Stimulated activated CD4-positive, alpha-beta T cell treated with anti-CD3 and anti-CD28 coated beads, Interleukin-2, amount 100 ng/mL, for 4 hours (primary cell): ENCODE measurements at places on chromosomes 11 and 22.

GRCh38 chr11:91653079-91653754 is 571.4 kb upstream of the FAT3 start:
- no peak for DNase-seq

GRCh38 chr11:70108250-70108649 is 30.1 kb downstream of the ANO1 start:
- DNase-seq, result no peak

GRCh38 chr22:30290342-30291057 is 1.2 kb upstream of the CASTOR1 start:
- no peak for DNase-seq

DNA sequence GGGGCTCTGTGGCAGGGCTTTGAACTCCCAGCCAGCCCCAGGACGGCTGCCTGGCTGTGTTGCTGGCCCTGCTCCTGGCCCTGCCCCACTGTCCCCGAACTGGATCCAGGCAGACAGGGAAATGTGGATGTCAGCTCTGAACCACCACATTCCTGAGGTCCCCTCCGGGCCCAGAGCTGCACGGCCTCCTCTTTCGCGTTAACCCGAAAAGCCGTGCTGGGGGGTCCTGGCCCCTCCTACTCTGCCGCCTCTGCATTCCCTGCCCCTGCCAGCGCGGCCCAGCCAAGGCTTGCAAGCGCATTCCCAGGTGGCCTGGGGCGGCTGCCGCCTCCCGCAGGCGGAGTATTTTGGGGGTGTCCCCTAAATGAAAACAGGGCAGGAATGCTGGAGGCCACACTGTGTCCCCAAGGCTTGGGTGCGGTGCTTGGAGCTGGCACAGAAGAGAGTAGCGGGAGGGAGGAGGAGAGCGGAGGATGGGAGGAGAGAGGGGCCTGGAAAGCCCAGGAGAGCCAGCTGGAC is 5.4 kb downstream of the LINC01488 start:
- DNase-seq, result no peak

DNA sequence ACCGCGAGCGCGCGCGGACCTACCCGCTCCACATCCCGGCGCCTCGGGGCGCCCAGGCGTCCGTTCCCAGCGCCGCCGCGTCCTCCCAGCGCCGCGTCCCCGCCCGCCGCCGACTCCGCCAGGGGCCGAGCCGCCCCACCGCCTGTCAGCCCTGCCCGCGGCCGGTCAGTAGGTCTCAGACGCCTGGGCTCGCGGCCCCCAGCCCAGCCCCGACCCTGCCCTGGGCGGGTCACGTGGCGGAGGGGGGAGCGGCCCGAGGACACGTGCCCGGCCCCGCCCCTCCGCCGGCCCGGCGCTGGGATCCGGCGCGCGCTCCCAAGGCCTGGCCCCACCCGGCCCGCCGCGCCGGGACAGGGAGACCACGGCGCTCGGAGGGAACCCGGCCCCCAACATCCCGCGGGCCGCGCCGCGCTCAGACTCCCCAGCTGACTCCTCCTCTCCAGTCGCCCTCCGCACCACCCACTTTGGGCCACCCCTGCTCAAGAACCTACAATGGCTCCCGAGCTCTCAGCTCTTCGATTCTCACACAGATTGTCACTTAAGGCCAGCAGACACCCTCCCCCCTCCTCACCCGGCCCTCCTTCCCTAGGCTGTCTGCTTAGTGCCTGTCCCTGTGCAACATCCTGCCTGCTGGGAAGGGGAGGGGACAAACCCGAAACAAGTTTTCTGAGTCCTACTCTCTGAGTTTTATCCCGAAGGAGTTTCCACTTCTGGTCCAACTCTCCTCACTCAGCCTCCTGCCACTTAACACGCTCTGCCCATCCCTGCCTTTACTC is at the start of gene RAB3IL1:
Gene RAB3IL1 (minus strand): TSS at position 233 of the 776 bp plus-strand sequence. CDS start 199 bp downstream, at position 34.
- DNase-seq, result no peak

- DNase-seq, result no peak
These were observed 737 bp upstream of the STIP1 start for GRCh38 chr11:64185175-64185692.

GRCh38 chr11:114179234-114179941 is 116.8 kb upstream of the NNMT start:
- no peak for DNase-seq

DNA sequence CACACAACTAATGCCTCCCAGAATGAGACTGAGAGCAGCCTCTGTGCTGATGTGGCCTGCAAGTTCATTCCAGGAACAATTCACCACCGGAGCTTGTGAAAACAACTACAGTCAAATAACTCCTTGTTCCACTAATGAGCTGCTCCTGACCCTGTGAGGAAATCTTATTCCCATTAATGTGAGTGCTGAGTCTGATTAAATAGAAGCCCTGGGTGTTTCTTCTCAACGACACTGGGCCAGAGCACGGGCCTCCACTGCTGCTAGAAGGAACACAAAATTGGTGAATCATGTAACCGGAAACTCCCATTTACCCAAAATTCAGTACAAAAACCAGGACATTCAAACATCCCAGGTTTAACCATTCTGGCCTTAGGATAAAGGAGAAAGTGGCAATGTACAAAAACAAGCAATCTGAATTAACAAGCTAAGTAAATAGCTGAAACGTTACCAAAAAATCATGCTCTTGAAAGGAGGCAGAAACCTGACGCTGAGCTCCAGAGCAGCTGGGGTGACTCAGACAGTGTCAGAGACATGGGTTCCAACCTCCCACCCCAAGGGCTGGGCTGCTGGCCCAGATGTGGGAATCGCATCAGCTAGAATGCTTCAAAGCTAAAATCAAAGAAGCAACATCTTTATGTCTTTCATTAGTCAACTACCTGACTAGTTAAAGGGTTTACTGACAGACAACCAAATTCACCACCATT is 26.7 kb downstream of the SERGEF start:
- DNase-seq, result no peak

DNA sequence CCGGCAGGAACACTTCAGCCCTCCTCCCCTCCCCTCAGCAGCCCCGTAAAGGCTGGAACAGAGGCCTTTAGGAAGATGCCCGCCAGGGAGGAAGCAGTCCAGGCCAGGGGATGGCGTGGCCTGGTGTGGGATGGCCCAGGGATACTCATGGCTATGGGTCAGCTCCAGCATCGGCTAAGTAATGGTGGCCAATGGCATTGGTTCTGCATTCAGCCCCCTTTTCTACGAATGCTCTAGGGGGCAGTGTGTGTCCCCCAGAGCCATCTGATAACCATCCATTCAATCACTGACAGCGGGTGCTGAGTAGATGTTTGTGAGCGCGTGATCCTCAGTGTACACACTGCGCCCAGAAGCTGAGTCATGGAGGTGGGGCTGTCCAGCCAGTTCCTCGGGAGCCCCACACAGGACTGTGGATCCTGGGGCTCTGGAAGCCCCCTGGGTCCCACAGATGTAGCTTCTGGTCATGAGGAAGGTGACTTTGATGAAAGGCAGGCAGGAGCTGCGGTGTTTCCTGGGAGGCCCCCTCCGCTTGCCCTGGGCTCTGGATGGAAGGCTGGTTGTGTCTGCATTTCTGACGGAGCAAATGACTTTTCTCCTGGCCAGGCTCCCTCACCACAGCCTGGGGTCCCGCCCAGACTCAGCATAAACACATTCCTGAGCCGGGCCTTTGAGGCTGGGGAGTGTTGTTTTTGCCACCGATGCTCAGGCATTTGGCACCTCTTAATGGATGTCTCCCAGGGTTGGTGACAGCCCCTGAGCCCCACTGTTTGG is 46.5 kb downstream of the FBLN1 start:
- DNase-seq, result no peak

- DNase-seq, result no peak
These were observed 21.5 kb upstream of the LINC01488 start for GRCh38 chr11:69459848-69460539.

GRCh38 chr22:42344361-42344905 is 74.0 kb upstream of the TCF20 start:
- no peak for DNase-seq

GRCh38 chr22:20118300-20119020 is 1.4 kb upstream of the TRMT2A start:
- no peak for DNase-seq

- no peak for DNase-seq
These were observed 65.9 kb downstream of the ADAMTS15 start for GRCh38 chr11:130514316-130514715.

DNA sequence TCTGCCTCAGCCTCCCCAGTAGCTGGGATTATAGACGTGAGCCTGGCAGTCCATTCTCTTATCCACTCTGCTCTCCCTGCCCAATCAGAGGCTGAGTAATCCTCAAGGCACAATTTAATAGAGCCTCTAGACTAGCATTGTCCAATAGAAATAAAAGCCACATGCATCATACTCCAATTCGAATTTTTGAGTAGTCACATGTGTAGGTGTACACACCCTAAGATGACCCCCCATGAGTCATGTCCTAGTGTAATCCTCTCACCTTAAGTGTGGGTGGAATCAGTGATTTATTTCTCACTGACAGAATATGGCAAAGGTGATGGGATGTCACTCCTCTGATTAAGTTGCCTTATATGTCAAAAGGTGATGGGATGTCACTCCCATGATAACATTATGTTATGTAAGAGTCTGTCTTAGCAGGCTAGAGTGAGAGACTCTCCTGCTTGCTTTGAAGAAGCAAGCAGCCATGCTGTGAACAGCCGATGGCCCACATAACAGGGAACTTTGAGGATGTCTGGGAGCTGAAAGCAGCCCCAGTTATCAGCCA is 61.3 kb downstream of the MN1 start:
- no peak for DNase-seq

- no peak for DNase-seq
These were observed 4.6 kb upstream of the ACER3 start for GRCh38 chr11:76856106-76856505.

DNA sequence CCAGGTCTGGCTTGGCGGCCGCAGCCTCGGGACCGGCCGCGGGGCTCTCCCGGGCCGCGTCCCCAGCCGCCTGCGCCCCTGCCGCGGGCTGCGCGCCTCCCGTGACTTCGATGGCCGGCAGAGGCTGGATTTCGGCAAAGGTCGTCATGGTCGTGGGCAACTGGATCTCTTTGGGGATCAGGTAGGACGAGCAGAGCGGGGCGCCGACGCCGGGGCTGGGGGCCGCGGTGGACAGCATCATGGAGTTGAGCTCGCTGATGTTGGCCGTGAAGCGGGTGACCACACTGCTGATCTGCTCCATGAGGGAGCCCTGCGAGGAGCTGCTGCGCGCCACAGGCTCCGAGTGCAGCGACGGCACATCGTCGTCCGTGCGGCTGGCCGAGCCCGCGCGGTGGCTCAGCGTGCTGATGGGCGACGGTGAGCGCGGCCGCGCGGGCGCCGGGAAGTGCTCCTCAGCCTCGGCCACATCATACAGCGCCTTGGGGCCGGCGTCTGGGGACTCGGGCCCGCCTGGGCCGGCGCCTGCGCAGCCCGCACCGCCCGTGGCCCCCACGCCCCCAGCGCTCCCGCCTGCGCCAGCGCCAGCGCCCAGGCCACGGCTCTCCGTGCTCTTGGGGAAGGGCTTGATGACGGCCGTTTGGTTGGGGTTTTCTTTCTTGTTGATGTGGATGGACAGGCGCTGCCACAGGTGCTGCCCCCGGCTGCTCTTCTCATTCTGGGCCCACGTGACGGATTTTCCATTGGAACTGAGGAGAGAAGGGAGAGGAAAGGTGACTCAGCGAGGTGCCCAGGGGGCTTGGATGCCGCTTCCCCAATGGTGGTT is 171.4 kb upstream of the CTSC start:
- DNase-seq, result no peak

DNA sequence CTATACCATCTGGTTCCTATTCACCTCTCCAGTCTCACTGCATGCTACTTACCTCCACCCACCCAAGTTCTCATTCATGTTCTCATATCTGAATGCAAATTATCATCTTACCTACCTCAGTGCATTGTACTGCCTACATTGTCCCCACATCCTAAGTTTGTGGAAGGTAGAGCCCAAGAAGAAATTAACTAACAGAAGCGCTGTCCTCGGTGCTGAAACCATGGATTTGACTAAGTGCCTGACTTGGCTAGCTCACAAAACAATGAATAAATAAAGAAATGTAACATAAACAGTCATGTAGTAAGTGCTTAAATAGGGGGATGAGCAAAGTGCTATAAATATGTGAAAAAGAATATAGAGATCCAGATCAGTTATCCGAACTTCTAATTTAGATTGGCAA is 63.2 kb downstream of the GRIA4 start:
- DNase-seq, result no peak

DNA sequence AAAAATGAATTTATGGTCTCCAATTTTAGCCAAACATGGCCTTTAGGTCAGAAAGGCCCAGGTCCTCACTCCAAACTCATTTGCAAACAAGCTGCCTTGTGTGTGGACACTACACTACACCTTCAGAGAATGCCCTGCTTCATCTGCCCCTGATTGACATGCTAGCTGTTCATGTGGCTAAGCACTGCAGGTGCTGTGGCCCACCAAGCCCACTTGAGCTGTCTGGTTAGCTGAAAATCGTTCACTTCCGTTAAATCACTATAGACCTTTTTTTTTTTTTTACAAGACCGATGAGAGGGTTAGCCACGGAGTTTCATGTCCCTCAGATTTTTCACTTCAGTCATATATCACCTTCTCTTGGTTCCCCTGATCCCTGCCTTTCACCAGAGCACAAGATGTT is 39.3 kb downstream of the NF2 start:
- no peak for DNase-seq

DNA sequence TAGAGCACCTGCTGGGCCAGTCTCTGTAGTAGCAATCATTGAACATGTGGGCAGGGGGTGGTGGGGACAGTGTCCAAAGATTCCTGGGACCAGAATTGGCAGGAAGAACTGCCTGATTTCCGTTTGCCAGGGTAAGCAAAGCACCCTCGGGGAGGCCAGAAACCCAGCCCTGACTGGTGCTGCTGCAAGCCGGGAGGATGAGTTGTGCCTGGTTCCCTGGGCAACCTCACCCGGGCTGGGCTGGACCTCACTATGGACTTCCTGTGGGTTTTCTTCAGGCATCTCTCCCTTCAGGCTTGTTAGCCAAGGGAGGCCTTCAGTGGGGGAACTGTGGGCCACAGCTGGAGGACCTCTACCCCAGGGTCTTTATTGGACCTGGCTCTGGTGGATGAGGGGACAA is 8.0 kb upstream of the POU2F3 start:
- DNase-seq, result no peak

GRCh38 chr22:32817137-32817730 is 15.7 kb downstream of the TIMP3 start:
- no peak for DNase-seq
